NCI-H2029 treated with DMSO at 0.1 percent for 48 hours (cell line): ENCODE measurements at places on chromosomes 1 and 21.

- peak; percentile 60 for DNase-seq
Measured at GRCh38 chr1:10958614-10959013, 53.8 kb upstream of the TARDBP start.

DNA sequence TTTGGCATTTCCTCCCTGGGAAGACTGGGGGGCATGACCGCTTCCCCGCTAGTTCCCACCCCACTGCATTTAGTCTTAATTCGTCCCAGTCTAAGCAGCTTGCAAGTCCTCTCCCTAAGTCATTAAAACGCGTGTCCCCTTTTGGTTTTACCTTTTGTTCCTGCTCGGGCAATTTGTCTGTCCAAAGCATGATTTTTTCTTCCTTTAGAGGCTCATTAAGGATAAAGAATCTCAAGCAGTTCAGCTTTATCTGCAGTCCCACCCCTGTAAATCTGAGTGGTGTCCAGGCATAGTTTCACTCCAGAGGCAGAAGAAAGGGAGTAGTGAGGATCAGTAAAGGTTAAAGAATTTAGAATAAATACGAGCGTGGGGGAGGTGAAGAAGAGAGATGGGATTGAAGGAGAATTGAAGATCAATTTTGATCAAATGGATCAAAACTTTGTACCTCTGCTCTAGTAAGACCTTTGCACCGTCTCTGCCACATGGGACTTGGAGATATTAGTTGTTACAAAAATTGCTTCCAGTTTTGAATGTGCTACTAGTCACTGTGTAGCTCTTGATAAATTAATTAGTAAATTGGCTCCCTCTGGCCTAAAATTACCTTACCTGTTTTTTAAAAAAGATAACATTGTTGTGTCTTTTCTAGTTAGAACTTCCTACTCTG, 989 bp upstream of the ETV3 start:
- no peak for DNase-seq

DNA sequence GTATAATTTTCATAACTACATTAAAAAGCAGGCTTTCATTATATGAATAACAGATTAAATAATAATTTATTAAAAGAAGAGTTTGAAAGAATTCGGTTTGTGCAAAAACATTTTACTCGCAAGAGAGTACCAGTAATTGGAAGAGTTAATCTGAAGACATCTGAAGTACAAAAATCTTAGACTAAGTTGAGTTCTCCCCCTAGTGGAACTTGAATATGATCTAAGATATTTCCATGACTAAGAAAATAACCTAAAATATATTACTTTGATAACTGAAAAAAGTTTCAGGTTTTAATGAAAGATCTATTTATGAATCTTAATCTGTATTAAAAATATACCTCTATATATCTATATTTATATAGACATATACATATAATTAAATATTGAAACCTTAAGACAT, 112.5 kb upstream of the GFI1 start:
- DNase-seq: no peak

GRCh38 chr1:22611530-22611947, 24.9 kb upstream of the C1QA start:
- no peak for DNase-seq

DNA sequence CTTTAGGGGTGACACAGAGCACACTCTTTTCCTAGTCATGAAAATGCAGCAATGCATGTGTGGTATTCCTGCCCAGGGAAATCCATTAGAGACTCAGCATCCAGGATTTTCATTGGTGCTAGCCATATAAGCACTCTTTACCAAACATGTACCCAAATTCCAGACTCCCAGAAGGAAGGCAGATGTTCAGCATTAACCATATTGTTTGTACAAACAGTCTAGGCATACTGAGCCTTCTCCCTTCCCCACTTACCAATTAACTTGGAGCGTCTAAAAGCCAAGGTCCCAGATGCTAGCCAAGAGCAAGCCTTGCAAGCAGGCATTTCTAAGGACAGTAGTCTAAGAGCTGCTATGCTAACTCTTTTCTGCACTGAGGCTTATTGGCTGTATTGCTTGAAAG, 27.9 kb downstream of the ZBED6 start:
- DNase-seq: no peak

DNA sequence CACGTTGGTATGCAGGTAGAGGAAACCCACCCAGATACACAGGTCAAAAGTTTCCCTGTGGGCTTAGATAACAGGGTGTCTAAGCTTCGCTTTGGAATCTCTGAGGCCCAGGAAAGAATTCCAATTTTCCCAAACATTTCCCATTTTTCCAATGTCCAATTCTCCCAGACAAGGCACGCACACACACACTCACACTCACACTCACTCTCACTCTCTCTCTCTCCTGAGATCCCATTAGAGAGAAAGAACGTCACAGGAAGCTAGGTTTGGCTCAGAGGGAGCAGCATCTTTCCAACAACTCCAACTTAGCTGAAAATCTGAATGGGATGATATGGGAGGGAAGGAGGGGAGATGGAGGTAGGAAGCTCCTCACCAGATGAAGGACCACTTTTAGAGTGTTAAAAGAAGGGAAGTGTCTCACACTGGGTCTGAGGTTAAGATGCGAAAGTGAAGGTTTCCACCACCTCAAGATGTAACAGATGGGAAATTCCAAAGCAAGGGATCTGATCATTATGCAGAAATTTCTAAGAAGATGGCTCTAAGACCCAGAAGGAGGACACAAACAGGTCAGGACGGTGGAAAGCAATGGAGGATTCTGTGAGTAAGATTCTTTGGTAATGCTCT, 63.5 kb downstream of the GNG12 start:
- DNase-seq: no peak

- no peak for DNase-seq
Measured at GRCh38 chr21:42456457-42456856, 39.6 kb downstream of the RSPH1 start.

DNA sequence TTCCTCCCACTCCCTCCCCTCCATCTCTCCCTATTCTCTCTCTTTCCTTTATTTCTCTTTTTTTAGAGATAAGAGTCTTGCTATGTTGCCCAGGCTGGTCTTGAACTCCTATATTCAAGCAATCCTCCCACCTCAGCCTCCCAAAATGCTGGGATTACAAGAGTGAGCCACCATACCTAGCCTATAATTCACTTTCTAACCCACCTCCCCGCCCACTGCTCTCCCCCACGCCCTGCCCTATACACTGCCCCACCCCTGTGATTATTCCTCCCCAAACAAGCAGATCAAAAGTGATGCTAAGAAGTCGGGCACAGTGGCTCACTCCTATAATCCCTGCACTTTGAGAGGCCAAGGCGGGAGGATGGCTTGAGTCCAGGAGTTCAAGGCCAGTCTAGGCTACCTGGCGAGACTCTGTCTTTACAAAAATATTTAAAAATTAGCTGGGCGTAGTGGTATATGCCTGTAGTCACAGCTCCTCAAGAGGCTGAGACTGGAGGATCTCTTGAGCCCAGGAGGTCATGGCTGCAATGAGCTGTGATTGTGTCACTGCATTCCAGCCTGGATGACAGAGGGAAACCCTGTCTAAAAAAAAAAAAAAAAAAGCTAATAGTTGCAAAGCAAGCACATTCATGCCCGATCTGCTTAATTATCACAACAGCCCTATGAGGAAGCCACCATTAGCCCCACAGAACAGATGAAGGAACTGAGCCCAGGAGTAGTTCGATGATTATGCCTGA, 12.8 kb upstream of the E2F2 start:
- DNase-seq: no peak

GRCh38 chr1:206544562-206545257, 37.4 kb downstream of the RASSF5 start:
- DNase-seq: peak; percentile 27

DNA sequence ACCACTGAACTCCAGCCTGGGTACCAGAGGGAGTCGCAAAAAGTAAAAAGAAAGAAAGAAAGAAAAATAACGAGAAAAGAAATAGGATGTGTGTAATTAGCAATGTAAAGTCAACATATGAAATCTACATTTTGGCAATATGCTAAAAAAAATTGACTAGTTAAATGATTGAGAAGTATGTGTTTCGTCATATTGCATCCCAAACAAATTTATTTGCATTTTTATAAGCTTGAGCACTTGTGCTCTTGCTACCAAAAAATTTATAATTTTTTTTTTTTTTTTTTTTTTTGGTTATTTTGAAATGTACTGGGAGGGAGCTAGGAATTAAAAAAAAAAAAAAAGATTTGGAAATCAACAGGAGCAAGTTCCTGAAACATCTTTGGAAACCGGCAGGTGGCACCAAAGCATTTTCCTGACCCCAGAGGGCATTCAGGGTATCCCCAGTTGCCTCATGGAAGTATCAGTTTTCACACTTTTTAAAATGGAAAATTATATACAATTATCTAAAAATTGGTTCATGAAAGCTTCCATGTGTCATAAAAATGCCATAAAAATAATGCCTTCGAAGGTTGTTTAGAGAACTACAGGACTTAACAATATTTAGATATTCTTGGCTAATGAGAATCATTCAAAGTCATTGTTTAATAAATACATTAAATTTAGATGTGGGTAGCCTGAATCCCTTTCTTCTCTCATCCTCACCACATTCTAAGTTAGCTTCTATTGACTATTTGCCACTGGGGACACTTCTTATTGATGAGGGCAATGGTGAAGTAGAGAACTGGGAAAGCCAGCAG, 4.8 kb upstream of the HEATR1 start:
- DNase-seq: no peak

DNA sequence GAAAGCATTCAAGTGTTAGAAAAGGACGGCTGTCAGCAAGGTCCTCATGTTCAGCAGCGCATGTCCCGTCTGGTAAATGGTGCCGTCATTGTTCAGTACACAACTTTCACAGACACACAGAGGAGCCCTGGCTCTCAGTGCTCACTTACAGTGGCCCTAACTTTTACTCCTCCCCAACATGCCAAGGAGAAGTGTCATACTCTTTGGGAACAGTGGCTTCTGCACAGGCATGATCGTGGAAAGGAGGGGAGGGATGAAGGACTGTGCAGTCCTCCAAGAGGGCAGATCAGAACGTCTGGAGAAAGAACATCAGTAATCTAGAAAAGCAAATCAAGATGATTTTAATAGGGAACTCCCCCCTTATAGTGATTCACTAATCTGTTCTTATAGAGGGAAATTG, 3.8 kb upstream of the GRHL3 start:
- no peak for DNase-seq

DNA sequence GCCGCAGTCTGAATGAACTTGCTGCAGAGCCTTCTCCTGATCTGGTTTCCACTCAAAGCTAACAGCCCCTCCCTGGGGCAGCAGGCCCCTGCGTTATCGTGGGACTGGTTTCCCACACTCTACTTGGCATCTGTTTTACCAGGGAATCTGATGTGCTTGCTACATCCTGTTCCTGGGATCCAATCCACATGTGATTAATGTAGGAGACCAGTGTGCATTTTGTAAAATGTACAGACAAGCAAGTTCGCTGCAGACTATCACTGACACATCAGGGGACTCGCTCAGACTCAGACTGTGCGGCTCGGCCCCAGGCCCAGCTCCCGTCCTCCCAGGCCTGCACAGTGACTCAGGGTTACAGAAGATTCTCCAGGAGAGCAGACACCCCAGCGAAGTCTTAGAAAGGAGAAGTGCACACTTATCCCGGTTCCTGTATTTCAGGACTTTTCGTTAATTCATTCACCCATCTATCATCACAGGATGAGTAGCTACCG, 340.1 kb downstream of the MATN1 start:
- DNase-seq: no peak

- DNase-seq: peak; percentile 81
Measured at GRCh38 chr1:225908773-225909172, 15.3 kb downstream of the PYCR2 start.

DNA sequence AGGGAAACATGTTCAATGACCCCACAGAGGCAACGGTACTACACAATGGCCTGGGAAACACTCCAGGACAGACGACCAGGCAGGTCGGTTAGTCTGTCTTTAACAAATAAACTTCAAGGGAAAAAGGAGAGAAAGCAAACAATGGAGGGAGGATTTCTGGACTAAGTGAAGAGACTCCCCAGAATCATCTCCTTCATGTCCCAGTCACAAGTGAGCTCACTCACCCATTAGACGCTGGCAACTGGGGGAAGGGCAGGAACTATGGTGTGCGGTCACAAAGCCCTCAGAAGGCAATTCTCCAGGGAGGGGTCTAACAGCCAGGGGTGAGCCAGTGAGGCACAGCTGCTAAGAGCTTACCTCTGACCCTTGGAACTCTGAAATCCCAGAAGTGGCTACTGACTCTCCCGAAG, 55.7 kb upstream of the NADK start:
- DNase-seq: no peak

- no peak for DNase-seq
Measured at GRCh38 chr1:15174615-15174983, 21.1 kb downstream of the TMEM51 start.

- DNase-seq: no peak
Measured at GRCh38 chr1:115092175-115092574, 2.9 kb upstream of the TSPAN2 start.

GRCh38 chr1:240991230-240991629, 365.8 kb downstream of the RGS7 start:
- no peak for DNase-seq

GRCh38 chr1:41880261-41880660, 38.5 kb downstream of the HIVEP3 start:
- peak; percentile 23 for DNase-seq

DNA sequence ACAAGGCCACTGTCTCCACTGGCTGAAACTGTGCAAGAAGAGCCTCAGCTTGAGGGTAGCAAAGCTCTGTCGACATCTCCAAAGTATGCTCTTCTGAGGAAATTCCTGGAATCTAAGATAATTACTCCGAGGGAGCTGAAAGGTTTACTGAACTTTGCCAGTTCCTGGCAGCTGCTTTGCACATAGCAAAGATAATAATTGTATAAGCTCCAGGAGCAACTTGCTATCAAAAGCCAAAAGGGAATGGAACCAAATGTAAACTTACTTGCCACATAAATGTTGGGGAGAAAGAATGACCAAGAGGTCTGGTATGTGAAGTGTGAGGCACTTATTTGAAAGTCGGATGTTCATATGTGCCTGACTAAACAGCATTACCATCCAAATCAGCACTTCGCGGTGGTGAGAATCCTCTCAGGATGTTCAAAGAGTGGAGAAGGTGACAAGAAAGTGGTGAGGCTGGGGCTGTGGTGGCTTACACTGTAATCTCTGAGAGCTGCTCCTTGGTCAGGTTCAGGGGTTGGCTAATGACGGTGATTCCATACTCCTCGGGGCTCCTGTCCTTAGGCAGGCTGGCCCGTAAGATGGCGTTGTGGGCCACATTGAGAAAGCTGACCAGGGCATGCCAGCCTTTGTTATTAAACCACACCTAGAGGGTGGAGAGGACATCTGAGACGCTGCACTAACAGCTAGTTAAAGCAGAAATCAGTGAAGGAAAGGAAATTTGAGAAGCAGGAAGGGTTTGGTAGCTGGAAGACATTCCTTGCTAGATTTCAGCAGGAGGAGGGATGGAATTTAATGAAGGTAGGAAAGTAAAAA, 100.0 kb downstream of the ABCA4 start:
- DNase-seq: peak; percentile 24

DNA sequence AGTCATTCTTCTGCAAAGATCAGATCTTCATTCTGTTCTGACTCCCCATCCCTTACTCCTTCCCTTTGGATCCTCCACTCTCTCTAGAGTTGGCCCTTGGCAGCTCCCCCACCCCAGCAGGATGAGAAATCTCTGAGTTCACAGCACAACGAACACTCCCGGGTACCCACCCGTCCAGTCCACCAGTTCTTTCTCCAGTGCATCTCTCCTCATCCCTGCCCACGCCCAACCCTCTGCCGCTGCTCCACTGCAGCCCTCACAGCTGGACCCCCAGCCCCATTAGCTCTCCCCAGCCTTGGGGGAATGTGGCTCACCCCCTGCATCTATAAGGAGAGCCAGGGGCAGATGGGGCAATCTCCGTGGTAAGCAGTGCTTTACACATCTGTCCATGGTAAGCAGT, 125.7 kb downstream of the MATN1 start:
- DNase-seq: no peak

GRCh38 chr1:240586006-240586405, 25.9 kb downstream of the GREM2 start:
- no peak for DNase-seq

- no peak for DNase-seq
Measured at GRCh38 chr1:209484429-209484828, 99.1 kb upstream of the CAMK1G start.
